ENCODE measurements at places on chromosomes 11 and 22.

DNA sequence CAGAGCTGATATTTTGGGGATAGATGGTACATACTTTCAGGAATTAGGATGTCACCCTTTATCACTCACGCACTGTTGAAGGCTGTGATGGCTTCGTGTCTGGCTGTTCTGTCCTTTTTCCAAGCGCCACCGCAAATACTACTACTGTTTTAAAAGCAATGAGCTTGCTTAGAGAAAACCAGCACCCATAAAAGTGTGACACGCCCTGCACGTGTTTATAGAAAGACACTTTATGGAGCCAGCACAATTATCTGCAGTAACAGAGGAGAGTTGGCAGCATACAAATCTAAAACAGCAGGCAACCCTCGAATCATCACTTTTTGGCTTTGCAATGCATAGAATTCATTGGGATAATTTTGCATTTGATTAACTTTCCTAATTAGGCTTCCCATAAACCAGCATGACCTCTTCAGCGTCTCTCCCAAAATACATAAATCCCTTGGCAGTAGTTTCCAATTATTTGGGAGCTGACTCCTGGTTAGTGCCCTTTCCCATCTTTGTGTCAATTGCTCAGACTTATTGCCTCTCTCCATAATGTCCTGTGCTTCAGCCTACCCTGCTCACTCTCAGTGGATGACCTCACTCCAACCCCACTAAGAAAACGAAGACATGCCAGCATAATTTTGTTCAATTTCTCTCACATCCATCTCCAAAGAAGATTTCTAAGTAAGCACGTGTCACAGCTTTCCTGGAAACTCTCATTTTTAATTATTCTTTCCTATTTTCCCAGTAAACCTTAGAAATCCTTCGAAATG is 118.7 kb upstream of the LARGE1 start:
- no peaks in the 10 kb centered on the region for H3K4me1 ChIP-seq
- no peaks in the 10 kb centered on the region for H3K36me3 ChIP-seq
- no peak overlapping the region for H3K4me3 ChIP-seq
- H3K27ac ChIP-seq, result no peak overlapping the region
- no peaks in the 10 kb centered on the region for H3K27me3 ChIP-seq

DNA sequence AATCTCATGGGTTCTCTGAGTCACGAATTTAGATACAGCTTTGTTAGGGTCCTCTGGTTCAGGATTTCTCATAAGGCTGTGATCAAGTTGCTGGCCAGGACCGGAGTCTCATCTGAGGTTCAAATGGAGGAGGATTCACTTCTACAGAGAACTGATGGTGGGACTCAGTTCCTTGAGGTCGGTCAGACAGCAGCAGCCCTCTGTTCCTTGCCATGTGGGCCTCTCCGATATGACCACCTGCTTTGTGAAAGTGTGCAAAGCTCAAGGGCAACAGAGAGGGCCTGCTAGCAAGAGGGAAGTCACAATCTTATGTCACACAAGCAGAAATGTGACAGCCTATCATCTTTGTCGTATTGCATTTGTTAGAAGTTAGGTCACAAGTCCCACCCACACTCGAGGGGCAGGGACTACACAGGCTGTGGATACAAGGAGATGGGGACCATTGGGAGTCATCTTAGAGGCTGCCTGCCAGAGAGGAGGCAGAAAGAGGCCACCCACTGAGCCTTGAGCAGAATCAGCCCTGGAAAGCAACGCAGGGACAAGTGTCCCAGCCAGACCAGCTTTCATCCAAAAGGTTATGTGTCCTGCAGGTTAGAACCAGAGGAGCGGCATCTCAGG is 34.5 kb downstream of the RPUSD4 start:
- no peak overlapping the region for H3K27ac ChIP-seq
- H3K4me1 ChIP-seq, result no peaks in the 10 kb centered on the region
- H3K4me3 ChIP-seq, result no peak overlapping the region
- H3K36me3 ChIP-seq, result no peaks in the 10 kb centered on the region

DNA sequence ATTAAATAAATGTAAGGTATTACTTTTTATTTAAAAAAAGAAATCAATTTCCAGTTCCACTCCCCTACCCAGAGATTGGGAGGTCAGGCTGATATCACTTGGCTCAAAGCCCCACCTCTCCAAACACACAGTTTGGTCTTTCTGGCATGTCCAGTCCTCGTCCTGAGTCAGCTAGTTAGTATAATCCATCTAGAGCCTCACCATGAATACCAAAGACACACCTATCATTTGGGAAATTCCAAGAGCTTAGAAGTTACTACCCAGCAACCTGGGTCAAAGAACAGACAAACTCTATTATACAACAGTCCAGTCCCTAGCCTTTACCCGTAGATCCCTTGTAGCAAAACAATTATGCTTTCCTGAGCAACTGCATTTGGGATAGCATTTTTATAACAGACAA is 9.4 kb downstream of the TREH start:
- H3K36me3 ChIP-seq, result no peaks in the 10 kb centered on the region
- no peak overlapping the region for H3K4me3 ChIP-seq
- DNase-seq, result no peak
- peak overlapping the region; percentile 43 for H3K27ac ChIP-seq
- H3K27me3 ChIP-seq, result no peaks in the 10 kb centered on the region

DNA sequence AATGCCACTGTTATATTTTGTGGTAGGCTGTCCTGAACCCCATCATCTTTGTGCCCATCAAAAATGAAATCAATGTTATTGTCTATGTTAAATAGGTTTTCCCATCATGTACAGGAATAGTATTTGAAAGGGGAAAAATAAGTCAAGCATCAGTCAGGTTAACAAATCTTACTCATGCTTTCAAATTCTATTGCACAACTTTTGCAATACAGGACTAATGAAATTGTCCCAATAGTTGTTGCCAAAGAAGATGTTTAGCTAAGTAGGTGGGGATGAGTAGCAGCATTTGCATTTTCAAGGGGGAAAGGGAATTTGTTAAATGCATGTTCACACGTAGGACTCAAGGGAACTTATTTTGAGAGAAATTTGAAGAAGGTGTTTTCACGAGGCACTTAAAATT is 962.1 kb downstream of the JRKL start:
- H3K4me3 ChIP-seq, result no peak overlapping the region
- no peak overlapping the region for H3K27ac ChIP-seq
- no peaks in the 10 kb centered on the region for H3K4me1 ChIP-seq

- peak overlapping the region; percentile 25 for H3K27ac ChIP-seq
- no peaks in the 10 kb centered on the region for H3K4me1 ChIP-seq
- no peak for DNase-seq
- H3K27me3 ChIP-seq, result no peaks in the 10 kb centered on the region
- H3K4me3 ChIP-seq, result no peak overlapping the region
- H3K36me3 ChIP-seq, result no peaks in the 10 kb centered on the region
Measured at GRCh38 chr11:78289552-78290292, 101.0 kb downstream of the USP35 start.

DNA sequence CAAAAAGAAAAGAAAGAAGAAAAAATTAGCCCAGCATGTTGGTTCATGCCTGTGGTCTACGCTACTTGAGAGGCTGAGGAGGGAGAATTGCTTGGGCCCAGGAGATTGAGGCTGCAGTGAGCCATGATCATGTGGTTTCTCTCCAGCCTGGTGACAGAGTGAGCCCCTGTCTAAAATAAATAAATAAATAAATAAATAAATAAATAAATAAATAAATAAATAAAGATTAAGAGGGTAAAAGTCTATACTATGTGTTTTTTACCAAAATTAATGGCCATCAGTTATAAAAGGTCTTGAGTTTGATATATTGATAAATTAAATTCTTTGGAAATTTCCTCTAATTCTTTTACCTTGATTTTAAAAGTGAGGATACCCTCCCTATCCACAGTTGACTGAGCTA is 25.2 kb upstream of the DEPDC7 start:
- DNase-seq, result no peak
- H3K27ac ChIP-seq, result no peak overlapping the region
- no peak overlapping the region for H3K4me3 ChIP-seq
- H3K27me3 ChIP-seq, result no peaks in the 10 kb centered on the region
- no peaks in the 10 kb centered on the region for H3K4me1 ChIP-seq

GRCh38 chr11:38718049-38718448 is 2120.0 kb upstream of the RAG2 start:
- DNase-seq, result no peak
- H3K4me1 ChIP-seq, result no peaks in the 10 kb centered on the region
- H3K27me3 ChIP-seq, result no peaks in the 10 kb centered on the region
- no peaks in the 10 kb centered on the region for H3K36me3 ChIP-seq
- no peak overlapping the region for H3K27ac ChIP-seq
- H3K4me3 ChIP-seq, result no peak overlapping the region

DNA sequence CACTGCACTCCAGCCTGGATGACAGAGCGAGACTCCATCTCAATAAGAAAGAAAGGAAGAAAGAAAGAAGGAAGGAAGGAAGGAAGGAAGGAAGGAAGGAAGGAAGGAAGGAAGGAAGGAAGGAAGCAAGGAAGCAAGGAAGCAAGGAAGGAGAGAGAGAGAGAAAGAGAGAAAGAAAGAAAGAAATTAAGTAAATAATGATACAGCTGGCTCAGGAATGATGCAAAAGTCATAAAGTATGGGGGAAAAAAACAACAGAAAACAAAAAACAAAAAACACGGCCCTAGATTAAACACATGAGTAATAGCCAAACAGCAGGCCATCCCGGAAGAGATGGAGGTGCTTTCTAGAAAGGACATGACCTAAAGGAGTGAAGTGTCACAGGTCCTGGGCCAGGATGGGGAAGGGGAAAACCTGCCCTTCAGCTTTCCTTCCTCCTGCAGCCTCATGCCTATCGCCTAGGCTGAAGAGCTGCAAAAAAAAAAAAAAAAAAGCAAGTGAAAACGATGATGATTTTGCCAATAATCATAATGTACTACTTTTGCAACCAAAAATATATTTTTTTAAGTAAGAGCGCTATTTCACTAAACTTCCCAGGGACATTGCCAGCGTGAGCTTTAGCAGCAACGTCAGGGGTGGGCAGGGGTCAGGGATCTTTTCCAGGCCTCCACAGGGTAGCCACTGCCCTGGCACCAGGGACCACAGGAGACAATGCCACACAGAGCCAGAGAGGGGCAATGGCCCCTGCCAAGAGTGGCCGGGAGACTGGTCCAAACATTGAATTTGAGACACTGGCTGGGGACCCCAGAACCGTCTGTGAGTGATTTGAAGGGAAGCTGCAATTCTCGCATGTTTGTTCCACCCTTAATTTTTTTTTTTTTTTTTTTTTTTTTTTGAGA is 28.2 kb upstream of the TMPRSS4 start:
- H3K27ac ChIP-seq, result no peak overlapping the region
- H3K36me3 ChIP-seq, result no peaks in the 10 kb centered on the region
- H3K4me3 ChIP-seq, result no peak overlapping the region
- peaks cover 38% of the 10 kb centered on the region for H3K4me1 ChIP-seq
- no peak for DNase-seq

DNA sequence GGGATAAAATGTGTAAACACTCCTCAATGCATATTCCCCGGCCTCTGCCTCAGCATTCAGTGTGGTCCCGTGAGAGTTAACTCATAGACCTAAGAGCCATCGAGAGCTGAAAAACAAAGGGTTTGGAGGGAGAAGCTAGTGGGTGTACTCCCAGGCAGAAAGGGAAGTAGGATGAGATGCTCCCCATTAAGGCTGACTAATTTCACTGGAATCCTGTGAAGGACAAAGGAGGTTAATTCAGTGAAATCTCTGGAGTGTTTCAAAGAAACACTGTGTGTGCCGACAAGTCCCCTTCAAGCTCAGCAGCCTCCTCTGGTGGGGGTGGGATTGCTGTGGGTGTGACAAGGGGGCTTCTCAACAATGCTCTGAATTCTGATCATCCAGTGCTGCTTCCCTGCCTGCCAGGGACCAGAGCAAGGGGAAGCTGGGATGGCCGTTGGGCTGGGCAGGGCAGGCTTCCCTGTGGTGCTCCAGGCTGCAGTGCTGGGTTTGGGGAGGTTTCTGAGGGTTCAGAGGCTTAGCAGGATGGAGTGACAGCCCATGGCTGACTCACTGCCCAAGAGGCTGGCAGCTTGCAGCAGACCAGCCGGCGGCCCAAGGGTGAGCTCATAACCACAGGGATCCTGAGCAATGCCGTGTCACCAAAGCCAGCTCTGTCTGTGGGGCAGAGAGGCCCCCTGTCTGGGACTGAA is 61.4 kb upstream of the BMAL1 start:
- H3K27me3 ChIP-seq, result no peaks in the 10 kb centered on the region
- DNase-seq, result no peak
- no peak overlapping the region for H3K27ac ChIP-seq
- no peak overlapping the region for H3K4me3 ChIP-seq
- peaks cover 12% of the 10 kb centered on the region for H3K4me1 ChIP-seq
- H3K36me3 ChIP-seq, result no peaks in the 10 kb centered on the region

- no peak overlapping the region for H3K4me3 ChIP-seq
- no peak for DNase-seq
- no peak overlapping the region for H3K27ac ChIP-seq
- no peaks in the 10 kb centered on the region for H3K36me3 ChIP-seq
- H3K27me3 ChIP-seq, result peaks cover 62% of the 10 kb centered on the region
Measured at GRCh38 chr11:1153951-1154493, 3.7 kb upstream of the MUC5AC start.

DNA sequence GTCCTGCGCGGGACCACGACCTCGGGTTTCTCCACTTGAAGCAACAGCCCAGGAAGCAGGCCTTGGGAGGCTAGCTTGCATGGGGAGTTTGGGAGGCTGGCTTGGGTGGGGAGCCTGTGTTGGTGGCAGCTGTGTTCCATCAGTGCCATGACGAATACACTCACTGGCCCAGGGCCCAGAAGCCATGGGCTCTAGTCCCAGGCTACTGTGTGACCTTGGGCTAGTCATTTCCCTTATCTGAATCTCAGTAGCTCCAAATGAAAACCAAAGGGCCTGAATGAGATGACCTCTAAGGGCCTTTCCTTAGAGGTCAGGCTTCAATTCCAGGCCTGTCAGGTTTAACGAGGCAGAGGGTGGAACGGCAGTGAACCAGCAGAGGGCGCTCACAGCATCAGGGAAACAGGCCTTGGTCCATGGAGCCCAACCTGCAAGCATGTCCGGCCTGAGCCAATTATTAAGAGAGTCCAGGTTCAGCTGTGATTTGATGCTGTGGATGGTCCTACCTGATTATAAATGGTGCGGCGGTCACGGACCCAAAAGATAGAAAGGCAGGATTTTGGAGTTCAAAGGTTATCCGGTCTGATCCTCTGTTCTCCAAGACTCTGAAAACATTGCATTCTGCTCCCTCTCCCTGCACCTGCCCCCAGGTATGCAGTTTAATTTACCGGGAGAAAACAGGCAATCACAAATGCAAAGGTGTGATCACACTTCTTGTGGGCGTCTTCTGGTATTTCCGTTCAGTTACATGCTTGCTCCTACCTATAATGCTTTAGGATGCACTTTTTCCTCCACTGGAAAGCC is 15.9 kb downstream of the PTPN5 start:
- no peak overlapping the region for H3K27ac ChIP-seq
- H3K4me1 ChIP-seq, result peaks cover 7% of the 10 kb centered on the region
- H3K36me3 ChIP-seq, result no peaks in the 10 kb centered on the region
- DNase-seq, result no peak
- H3K27me3 ChIP-seq, result no peaks in the 10 kb centered on the region

- no peak for DNase-seq
- H3K4me1 ChIP-seq, result no peaks in the 10 kb centered on the region
- H3K36me3 ChIP-seq, result no peaks in the 10 kb centered on the region
- H3K4me3 ChIP-seq, result no peak overlapping the region
- H3K27ac ChIP-seq, result no peak overlapping the region
Measured at GRCh38 chr11:4699697-4700435, 2.2 kb upstream of the OR51E2 start.

Measured in esophagus squamous epithelium (tissue), 5 donors.